Choroid plexus epithelial cell (primary cell): ENCODE measurements at places on chromosomes 3 and 15.

- DNase-seq = peak; percentile 76
Observed at GRCh38 chr3:108862865-108863798, 40.5 kb downstream of the TRAT1 start.

DNA sequence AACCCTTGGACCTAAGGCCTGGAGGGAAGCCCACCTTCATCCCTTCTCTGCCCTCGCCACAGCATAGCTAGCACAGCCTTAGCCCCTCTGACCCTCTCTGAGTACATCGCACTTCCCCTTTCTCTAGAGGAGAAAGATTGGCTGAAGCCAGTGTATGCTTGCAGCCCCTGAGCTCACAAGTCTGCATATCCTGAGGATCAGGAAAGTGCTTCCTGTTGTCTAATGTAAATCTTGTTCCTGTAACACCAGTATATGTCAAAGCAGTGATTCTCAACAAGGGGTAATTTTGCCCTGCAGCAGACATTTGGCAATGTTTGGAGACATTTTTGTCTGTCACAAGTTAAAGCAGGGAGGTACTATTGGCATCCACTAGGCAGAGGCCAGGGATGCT lies 2.2 kb upstream of the PRKCD start:
- no peak for DNase-seq

GRCh38 chr15:61621146-61621545 lies 392.0 kb upstream of the RORA start:
- DNase-seq = peak; percentile 37

DNA sequence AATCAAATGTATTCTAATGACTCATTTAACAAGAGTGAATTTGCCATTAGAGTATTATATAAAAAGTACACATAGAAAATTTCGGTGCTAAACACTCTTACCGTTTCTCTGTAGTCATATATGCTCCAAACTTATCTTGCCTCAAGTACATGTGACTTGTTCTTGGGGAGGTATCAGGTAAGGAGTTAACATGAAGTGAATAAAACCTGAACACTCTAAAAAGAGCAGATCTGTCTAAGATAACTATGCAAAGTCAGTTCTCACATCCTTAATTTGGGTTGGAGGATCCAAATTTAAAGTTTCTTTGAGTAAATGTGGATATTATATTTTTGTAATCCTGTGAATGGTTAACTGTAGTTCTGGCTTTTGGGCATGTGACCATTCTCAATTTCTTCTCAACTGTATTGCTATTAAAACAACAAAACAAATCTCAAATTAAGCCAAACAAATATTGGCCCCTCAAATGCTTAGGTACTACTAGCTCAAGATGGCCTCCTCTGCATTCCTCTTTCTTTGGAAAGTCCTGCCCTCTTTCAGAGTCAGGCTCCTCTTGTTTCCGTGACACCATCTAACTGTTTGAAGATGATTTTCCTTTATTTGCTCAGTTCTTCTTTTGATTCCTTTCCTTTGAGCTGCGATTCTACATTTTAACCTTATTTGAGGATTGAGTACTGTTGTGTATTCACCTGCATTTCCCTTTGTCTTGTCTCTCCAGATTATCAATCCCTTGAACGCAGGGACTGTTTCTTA lies 4.2 kb downstream of the EDEM1 start:
- no peak for DNase-seq

DNA sequence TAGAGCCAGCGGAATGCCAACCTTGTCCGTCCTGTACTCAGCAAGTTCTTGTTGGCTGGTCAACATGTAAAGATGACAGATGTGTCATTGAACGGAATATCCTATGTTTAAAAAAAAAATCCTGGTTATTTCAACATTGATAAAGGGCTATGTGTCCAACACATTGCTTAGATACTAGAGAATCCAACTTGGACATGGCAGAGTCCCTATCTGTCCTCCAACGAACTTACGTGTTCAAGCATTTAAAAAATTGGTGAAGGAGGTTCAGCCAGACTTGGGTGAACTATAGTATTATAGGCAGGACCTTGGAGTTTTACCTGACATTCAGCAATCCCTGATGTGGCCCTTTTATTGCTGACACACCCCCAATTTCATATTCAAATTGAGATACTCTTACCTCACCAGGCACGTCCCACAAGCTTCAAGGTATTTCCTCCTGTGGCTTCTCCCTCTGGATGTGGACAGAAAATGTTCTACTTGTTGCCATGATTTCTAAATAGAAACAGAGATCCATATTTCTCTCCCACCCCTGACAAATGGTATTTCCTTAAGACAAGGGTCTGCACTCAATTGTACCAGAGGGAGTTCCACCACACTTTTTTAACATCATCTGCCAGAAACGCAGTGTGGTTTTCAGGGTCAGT lies 207.7 kb upstream of the TPM1 start:
- DNase-seq = no peak

- no peak for DNase-seq
Observed at GRCh38 chr3:109923431-109923830, 586.1 kb upstream of the DPPA4 start.

DNA sequence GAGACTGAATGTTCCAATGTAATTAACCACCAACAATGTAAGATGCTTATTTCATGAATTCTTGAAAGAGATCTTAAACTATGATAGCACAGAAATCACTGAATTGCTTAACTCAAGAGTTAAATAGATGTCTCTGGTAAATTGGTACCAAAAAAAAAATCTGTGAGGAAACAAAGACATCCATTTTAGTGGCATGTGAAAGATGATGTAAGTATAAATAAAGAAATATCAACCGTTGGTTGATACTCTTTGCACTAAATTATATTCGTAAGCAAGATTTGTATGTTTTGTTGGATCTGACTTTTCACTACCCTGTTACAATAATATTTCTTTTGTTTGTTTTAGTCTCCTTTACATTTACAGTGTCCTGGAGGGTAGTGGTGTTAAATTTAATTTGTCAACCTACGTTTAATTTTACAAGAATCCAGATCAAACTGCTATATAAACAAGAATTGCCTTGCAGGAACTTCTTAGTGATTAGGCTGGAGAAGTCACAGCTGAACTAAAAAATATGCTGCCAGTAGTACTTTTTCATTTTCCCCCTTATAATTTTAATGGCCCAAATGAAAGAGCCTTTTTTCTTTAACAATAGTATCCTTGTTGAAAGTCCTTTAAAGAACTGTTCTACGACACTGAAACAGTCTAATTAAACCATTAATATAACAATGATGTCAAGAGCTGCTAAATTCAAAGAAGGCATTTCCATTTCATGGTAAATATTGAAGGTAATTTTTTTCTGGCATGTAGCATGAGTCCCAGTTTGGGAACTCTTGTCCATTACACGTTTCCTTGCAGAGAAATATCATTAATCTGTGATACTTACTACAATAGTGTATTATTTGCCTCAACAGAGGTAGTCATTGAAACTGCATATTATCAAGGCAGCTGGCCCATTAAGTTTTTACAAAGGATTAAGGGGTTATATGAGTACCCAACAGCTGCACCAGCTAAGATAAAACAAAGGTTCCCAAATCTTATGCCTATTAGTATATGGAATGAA lies 109.6 kb upstream of the PHLDB2 start:
- no peak for DNase-seq

GRCh38 chr3:194003114-194004057 lies 132.6 kb upstream of the HES1 start:
- DNase-seq = peak; percentile 98

GRCh38 chr3:46277476-46277875 lies 35.2 kb downstream of the CCR3 start:
- no peak for DNase-seq

DNA sequence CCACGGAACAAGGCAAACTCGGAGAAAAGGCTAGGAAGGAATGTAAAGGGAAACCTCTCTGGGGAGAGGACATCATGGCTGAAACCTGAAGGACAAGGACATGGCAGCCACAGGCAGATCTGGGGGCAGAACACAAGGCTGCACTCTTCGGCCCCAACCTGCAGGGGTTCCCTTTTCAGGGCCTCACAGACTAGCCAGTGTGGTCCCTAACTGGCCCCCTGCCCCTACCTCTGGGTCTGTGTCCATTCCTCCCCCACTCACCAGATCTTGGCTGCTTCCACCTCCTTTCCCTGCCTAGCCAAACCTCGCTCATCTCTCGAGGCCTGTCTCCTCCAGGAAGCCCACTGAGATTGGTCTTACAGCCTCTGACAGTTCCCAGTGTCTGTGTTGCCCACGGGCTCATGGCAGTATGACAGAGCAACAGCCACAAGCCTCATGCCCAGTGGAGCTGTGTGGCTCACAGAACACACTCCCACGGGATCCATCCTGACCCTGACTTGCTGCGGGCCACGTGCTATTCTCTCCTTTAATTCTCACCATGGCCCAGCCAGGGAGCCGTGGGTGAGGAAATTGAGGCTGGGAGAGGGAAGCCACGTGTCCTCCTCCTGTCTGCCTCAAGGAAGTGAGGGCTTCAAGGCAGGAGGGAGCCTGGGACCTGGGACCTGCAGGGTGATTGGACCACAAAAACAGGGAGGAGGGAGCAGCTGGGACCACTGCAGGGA lies 26.5 kb downstream of the WNT7A start:
- no peak for DNase-seq
